Mucosa of gallbladder (tissue), 1 donor: ENCODE measurements at places on chromosomes 4 and X. TPM values are rescaled to one million over a fixed set of nuclear protein-coding genes. Genes with fewer than 3 reads are reported as not detected.

DNA sequence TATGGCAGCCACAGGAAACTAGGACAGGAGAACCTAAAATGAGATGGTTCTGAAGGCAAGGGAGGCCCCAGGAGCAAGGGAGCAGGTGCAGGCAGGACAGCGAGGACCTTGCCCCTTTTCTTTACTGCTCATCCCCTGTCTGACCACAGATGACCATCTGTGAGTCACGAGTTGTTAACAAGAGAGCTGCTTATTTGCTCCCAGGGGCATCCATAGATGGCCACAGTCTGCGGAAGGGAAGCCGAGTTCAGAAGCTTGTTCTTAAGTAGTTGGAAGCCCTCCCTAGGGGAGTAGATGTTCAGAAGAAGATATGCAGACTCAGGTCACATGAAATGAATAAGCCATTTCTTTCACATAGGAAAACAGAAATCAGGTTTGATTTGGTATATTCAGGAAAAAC lies 69.4 kb downstream of the EVC2 start:
- DNase-seq: no peak

DNA sequence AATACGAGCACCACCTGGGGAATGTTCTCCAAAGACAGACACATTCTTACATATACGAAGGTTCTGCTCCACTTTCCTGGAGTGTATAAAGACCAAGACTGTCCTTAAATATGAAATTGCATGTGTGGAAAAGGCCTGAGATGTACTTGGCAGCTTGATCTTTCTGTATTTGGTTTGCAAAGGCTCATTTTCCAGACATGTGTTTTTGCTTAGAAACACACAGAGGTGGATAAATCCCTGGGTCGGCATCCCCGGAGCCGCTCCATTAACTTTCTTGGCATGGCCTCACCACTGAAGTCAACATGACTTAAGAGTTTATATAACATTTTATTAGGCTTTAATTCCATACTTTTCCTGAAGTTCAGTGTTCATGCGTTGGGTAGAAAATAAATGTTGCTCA lies 239.4 kb downstream of the LDB2 start:
- no peak for DNase-seq

- DNase-seq: no peak
These were observed 317.2 kb downstream of the PDGFC start for GRCh38 chr4:156654410-156654809.

- DNase-seq: no peak
These were observed 58.7 kb downstream of the SCFD2 start for GRCh38 chr4:53307210-53307609.

ANOS1 gene
- 2.9 TPM for total RNA-seq

CEP44 gene
- 17.0 TPM for total RNA-seq

PASD1 gene
- not detected for total RNA-seq

ZNF630 gene
- 6.0 TPM for total RNA-seq

GRCh38 chr4:103499094-103499493 lies 220.7 kb downstream of the TACR3 start:
- no peak for DNase-seq
